ENCODE measurements at places on chromosomes 2 and 18.

- no peak for DNase-seq
Measured at GRCh38 chr2:45370369-45370768, 240.7 kb downstream of the SRBD1 start.

DNA sequence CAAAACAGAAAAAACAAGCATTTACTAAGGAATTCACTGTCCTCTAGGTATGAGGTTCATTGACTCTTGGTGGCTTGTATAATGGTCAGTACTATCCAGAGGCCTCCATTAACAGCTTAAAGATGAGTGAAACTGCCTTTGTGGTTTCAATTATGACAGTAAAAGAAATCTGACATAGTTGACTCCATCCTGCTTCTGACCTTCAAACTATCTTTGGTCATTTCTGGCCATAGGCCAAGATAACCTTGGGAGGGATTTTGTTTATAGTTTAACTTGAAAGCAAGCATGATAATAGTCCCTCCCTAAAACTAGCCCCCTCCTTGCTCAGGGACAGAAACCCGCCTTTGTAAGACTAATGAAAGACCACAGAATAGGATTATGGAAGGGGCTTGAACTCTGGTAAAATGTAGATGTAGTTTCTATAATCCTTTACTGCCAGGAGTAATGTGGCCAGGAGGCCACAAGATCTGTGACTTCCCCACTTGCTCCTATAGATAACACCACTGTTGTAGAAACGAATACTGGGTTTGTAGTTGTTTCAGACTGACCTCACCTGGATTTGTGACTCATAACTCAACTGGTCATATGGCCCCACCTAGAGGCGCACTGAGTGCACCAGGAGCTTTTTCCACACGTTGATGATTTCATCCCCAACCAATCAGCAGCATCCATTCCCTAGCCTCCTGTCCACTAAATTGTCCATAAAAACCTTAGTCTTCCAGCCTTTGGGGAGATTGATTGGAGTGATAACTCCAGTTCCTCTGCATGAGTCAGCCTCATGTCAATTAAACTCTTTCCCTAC, 8.6 kb upstream of the PLEKHM3 start:
- DNase-seq = peak; percentile 46

DNA sequence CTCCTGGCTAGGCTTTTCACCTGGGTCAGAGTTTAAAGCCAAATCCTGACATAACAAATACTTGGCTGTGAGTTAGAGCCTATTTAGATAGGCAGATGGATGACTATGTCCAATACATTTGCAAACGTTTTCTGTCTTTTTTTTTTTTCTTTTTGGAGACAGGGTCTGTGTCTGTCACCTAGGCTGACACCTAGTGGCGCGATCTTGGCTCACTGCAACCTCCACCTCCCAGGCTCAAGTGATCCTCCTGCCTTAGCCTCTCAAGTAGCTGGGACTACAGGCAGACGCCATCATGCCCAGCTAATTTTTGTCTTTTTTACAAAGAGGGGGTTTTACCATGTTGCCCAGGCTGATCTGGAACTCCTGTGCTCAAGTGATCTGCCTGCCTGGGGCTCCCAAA, 124.8 kb downstream of the DYM start:
- no peak for DNase-seq

DNA sequence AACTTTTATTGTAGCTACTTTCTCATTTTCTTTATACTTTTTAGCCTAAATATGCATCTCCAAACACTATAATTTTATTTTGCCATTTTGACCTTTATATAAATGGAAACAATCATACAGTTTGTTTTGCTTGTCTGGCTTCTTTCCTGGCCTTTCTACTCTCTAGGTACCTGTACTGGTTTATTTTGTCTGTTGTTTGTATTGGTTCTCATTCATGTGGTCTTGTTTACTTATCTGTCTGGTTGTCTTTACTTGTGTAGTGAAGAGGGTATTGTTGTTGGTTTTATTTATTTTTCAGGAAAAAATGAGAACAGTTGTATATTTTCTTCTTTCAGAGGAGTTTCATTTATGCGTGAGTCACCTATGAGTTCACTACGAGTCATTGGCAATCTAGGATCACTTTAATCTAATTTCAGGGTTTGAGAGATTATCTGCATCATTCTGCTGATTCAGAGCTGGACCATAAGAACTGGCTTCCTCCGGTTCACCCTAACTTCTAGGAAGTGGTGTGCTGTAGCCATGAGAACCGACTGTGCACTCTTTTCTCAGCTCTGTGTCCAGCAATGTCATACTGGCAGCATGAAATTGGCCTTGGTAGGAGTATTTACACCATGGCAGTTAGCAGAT, 33.1 kb upstream of the HDAC4 start:
- peak; percentile 21 for DNase-seq

GRCh38 chr2:177464549-177464948, 72.0 kb downstream of the AGPS start:
- DNase-seq = no peak

DNA sequence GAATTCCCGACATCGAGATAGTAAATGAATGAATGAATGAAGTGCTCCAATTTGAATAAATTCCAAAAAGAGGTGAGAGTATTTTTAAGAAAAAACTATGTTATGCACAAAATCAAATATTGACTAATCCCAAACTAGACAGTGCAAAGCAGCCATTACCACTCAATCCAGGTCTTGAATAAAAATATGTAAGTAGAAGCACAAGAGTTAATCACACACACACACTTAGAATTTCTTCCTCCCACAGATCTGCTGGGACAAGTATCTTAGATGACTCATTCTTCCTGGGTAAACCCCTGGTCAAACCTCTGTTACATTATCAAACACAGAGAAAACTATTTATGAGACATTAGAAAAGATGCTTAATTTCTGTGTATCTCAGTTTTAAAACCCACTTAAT, 102.0 kb downstream of the PLA2R1 start:
- peak; percentile 74 for DNase-seq

- DNase-seq = no peak
Measured at GRCh38 chr2:4937550-4937949, 754.6 kb upstream of the SOX11 start.

GRCh38 chr2:216424274-216424673, 12.0 kb downstream of the SMARCAL1 start:
- no peak for DNase-seq

GRCh38 chr18:5424903-5425664, 118.7 kb downstream of the EPB41L3 start:
- peak; percentile 16 for DNase-seq

DNA sequence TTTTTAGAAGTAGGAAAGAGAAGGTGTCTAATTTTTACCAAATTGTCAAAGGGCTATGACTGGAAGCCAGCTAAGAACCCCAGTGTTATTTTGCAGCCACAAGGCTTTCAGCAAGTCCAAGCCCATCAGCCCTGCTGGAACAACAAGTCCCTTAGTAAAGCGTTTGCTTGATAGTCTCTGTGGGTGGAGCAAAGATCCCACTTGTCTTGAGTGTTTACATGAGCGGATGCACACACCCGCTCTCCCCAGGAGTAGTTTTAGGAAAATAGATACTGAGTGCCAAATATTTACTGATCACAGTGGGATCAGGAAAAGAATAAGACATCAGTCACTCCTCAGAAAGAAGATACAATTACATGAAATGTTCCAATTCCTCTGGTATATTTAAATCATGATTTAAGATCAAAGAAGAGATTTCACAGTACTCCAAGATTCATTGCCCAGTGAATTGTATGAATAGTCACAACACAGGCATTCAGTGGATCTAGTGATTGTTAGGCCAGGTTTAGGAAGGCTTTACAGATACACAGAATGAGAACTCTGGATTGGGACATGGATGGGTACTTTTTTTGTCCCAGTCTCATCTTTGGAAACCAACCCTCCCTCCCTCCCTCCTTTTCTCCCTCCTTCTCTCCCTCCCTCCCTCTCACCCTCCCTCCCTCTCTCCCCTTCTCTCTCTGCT, 514.9 kb downstream of the PTPRM start:
- no peak for DNase-seq

DNA sequence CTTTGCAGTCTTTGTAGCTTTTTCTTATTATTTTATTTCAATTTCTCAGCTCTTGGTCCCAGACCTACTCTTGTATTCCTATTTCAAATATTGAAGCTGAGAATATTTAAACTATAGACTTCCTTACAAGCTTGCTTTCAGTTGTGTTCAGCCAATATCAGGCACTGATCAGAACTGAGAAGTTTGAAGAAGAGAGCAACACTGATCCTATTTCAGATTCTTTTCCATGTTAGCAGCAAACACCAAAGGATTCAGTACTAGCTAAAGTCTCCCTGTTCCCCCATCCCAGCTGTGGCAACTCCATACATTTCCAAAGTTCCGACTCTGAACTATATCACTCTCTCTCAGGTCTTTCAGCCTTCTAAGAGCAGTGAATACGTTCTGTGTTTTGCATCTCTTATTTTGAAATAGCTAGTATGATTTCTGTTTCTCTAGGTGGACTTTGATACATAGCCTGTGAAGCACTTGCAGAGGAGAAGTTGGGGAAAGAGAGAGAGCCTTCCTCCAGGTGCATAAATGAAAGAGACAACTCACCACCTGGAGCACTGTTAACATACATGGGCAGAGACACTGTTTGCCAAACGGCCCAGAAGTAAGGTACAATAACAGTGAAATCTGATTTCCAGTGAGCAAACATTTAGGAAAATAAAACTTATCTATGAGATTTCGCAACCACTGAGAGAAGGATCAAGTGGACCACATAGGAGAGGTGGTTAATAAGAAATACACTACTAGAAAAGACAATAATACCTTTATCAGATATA, 135.0 kb upstream of the ZNF804A start:
- DNase-seq = no peak

- DNase-seq = peak; percentile 85
Measured at GRCh38 chr2:101380376-101380775, 6.9 kb downstream of the CREG2 start.

- DNase-seq = peak; percentile 19
Measured at GRCh38 chr2:167992278-167992677, 255.1 kb downstream of the STK39 start.

DNA sequence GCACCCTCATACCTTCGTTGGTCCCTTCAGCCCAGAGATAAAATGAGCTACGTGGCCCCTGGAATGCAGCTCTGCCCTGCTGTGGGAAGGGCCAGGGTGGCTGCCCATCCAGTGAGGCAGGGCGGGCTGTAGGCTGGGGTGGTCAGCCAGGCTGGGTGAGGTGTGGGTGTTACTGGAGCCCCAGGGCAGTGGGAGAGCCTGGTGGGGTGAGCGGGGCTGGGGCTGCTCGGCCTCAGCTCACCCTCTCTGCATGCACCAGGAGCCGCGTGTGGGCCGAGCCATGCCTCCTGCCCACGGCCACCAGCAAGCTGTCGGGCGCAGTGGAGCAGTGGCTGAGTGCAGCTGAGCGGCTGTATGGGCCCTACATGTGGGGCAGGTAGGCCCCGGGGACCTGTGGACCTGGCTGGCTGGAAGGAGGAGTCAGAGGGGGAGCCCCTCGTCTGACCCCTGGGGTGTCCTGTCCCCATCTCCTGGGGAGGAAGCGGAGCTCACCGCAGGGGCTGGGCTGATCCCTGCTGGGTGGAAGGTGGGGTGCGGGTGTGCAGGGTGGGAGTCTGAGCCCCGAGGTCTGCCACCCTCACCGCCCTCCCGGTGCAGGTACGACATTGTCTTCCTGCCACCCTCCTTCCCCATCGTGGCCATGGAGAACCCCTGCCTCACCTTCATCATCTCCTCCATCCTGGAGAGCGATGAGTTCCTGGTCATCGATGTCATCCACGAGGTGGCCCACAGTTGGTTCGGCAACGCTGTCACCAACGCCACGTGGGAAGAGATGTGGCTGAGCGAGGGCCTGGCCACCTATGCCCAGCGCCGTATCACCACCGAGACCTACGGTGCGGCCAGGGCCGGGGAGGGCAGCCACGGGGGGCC, 5.5 kb downstream of the RNPEPL1 start:
- no peak for DNase-seq

DNA sequence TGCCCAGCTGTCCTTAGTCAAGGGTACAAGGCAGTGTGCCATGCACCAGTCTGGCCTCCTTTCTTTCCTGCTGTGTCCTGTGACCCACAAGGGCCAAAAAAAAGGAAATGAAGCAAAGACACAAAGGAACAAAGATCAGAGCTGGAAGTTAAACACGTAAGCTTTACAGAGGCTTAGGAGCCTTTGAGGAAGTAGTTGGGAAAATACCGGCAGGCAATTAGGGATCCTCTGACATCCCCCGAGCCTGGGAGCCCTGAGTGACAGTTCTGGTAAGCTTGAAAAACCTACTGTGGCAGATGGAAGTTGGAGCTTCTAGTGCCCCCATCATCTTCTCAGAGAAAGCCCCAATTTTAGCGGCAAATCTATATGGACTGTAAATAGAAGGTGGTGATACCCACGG, 78.5 kb downstream of the SPRED2 start:
- DNase-seq = no peak

DNA sequence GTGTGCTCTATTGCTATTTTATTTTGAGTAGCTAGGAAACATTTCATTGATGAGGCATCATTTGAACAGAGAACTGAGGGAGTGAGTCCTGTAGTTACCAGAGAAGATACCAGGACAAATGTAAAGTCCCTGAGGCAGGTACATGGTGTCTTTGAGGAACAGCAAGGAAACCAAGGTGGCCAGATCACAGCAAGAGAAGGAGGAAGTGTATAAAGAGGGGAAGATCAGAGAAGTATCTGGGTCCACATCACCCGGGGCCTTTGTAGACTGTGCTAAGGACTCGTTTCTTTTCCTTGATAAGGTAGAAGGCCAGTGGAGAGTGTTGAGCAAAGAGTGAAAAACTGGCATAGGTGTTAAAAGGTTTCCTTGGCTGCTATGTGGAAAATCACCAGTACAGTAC, 34.8 kb upstream of the PLB1 start:
- DNase-seq = no peak
